ENCODE measurements at places on chromosomes 13 and 19.

DNA sequence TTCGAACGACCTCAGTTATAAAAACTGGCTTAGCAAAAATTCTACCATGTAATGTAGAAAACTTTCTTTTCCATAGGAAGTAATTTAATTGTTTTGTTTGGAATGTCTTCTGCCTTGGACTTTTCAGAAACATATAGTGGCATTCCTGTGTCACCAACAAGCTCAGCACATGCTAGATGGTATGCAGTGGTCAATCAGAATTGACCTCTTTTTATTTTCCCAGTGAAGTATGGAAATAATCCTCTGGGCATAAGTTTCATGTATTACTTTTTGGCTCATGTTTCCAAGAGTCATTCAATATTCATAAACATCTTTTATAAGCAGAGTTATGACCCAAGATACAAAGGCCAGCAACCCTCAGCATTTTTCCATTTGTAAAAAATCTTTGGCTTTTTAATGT lies 33.6 kb downstream of the NALCN start:
- no peak for DNase-seq

DNA sequence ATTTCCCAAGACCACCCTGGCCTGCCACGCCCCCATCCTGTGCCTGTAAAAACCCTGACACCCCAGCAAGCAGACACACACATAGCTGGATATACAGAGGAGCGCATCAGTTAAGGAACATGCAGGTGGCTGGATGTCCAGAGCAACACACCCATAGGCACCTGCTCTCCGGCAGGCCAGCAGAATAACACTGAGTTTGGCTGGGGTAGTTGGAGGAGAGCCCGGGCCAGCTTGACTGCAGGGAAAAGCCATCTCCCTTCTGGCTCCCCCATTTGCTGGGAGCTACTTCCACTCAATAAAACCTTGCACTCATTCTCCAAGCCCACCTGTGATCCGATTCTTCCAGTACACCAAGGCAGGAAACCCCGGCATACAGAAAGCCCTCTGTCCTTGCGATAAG lies 8.9 kb downstream of the RASL11A start:
- DNase-seq = no peak

DNA sequence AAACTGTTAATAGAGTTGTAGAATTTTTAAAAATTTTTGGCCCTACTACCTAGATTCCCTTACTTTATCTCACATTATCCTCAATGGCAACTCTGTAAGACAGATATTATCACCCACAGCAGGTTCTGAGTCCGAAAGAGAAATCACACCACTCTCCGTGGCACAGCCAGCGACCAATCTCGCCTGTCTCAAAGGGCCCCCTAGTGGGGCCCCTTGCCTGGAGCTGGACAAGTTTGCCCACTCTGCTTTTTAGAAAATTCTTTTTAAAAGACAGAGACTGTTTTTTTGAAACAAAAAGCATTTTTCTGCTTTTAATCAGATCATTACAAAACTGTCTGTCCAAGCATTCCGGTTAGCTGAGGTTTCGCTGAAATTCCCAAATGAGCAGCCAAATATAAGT lies 21.7 kb downstream of the PHF11 start:
- no peak for DNase-seq

GRCh38 chr13:41196620-41197019 lies 2.3 kb upstream of the KBTBD7 start:
- DNase-seq = no peak

GRCh38 chr19:21626924-21627697 lies 121.7 kb downstream of the ZNF429 start:
- DNase-seq = no peak
